ENCODE measurements at places on chromosomes 16 and 17.

GRCh38 chr17:41521574-41522261 is 3.0 kb upstream of the KRT15 start:
- DNase-seq = peak; percentile 44

DNA sequence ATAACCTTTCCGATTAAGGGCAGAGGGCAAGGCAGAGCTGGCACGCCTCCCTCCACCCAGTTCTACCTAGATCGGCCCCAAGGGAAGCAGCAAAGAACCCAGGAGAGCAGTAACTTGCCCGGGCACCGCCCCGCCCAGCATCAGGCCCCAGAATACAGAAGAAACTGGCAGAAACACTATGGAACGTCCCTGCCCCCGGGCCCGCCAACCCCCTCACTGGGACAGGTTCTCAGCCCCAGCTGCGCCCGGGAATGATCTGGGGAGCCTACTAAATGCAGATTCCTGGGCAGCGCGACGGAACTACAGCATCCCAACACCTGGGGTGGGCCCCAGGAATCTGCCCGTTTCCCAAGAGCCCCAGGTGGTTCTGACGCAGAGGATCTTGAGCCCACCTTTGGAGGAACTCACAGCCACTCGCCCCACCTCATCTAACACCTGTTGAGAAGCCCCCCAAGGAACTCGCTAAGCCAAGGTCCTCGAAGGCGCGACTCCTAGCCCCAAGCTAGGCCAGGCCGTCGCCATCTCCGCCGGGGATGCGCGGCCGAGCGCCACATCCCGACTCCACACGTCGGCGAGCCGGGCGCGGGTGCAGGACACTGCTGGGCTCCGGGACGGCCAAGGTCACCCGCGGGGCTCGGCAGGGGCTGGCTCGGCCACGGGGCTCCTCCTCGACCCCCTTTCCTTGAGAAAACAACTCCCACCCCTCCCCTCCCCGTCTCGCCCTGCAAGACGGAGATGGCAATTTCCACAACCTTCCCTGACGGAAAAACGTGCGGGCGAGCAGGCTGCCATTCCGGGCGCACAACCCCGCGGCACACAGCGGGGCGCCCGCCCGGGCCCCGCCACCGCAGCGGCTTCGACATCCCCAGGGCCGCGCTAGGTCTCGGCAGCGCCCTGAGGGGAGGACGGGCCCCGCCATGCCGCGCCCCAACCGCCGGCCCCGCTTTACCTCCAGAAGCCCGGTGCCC is 913 bp downstream of the CDIP1 start:
- DNase-seq = no peak

GRCh38 chr17:5247621-5248020 is 13.0 kb upstream of the SCIMP start:
- DNase-seq = no peak

DNA sequence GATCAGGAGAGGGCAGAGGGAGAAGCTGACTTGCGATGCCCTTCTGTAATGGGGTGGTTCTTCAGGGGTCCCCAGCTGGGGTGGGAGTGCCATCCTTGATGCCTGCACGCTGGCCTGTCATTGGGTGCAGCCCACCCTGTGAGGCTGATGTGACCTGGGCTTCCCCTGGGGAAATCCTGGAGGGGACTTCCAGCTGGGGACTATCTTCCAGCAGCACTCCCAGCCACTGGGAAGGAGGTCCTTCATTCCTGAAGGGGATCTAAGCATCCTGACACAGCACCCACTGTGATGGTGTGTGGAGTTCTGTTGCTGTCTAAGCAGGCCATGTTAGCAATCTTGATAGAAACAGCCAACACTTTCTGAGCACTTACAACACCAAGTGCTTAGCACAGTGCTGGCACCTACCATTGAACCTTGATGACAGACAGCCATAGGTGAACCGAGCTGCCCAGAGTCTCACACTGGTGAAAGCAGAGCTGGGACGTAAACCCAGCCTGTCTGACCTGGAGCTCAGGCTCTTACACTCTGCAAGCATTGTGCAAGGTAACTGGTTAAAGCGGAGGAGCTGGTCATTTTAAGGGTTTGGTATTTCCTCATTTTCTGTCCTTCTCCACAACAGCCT is 211.3 kb downstream of the CCDC182 start:
- DNase-seq = no peak

DNA sequence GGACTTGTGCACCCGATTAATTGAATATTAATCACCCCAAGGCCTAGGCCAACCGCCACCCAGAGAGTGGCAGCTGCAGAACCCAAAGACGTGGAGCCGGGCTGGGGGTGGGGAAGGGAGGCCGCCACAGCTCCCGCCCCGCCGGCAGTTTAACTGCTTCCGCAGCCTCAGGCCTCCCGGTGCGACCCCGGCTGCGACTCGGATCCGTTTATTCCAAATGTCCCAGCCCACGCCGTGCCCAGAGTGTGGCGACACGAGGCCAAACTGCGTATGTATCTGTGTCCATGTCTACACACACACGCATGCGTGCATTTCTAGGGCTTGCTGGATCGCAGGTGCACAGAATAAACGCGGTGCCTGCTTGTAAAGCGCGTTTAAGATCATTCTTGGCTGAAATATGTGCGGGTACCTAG is 802 bp upstream of the TOB1 start:
- no peak for DNase-seq

DNA sequence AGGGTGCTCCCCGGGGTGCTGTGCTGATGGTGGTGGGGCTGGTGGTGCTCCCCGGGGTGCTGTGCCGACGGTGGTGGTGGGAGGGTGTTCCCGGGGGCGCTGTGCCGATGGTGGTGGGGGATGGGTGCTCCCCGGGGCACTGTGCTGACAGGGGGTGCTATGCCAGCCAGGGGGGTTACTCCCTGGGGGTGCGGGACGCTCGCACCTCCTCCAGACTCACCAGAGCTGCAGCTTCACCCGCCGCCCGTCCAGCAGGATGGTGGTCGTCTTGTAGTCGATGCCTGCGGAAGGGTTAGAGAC is 16.0 kb upstream of the WDR45B start:
- no peak for DNase-seq

- DNase-seq = no peak
These were observed 17.9 kb downstream of the TPSD1 start for GRCh38 chr16:1273816-1274215.

DNA sequence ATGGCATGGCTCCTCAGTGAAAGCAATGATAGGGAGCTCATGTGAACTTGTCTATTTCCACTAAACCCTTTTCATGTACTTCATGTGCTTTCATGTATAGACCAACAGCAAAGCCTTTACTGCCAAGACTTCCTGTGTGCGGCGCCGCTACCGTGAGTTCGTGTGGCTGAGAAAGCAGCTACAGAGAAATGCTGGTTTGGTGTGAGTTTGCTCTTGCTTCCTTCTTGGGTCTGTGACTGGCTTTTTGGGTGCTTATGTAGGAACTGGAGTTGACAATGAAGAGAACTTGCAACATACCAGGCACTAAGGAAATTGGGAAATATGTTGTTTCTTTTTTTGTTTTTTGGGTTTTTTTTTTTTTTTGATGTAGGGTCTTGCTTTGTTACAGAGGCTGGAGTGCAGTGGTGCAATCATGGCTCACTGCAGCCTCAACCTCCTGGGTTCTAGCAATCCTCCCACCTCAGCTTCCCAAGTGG is 5.7 kb downstream of the SNX11 start:
- no peak for DNase-seq

DNA sequence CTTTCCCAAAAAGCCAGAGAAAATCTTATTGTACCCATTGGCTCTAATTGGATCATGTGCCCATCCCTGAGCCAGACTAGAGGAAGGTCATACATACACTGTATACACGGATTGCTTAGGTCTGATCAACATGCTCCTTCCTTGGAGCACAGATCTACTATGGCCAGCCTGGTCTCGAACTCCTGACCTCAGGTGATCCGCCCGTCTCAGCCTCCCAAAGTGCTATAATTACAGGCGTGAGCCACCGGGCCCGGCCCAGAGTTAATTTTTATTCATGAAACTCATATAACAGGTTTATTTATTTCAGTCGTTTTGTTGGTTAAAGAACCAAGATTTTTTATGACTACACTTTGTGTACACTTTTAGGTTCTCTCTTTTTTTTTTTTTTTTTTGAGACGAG is 1.2 kb upstream of the TAOK1 start:
- DNase-seq = no peak

All from AG09309 (cell line).